ENCODE measurements at places on chromosomes 4 and X.

DNA sequence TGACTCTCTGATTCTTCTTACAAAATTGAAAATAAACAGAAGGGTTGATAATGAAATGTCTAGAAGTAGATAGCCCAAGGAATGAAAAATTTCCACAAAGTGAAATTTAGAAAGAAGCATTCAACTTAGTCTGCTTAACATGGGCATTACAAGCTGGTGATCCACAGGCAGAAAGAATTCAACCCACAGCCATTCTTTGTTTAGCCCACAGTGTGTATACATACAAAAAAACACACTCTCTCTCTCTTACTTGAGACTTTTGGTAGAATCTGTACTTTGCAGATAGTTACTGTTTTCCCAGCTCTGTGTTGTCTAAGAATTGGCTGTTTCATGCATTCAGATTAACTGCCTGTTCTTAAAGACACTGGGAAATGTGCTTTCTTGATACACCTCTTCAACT is 159.8 kb downstream of the SLC4A4 start:
- DNase-seq, result no peak

GRCh38 chrX:146238173-146238572 is 420.5 kb downstream of the SLITRK2 start:
- DNase-seq, result no peak

DNA sequence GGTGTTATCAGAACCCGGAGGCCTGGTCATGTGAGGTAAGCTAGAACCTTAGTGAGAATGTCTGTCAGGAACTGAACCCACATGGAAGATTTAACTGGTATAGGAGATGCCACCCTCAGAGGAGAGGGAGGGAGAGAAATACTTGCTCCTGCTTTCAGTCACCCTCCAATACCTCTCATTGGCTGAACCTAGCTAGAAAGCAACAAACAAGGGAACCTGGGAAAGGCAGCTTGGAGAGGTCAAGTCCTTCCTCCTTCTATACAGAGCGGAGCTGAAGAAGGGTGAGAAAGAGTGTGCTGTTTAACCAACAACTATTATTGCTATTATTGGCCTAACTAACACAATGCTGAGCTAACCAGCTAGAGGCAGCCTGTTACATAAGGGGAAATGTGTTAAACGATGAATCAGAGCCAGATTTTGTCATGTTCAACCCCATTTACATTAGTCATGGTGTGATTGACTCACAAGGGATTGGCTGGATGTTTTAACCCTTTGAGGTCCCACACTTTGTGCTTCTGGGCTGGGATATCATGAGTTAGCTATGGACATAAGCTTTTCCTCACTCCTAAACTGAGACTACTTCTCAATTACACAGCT is 96.5 kb upstream of the ESX1 start:
- DNase-seq, result peak; percentile 5

GRCh38 chr4:81724925-81725329 is 253.2 kb upstream of the RASGEF1B start:
- no peak for DNase-seq

- no peak for DNase-seq
These were observed 139.2 kb downstream of the NWD2 start for GRCh38 chr4:37383579-37384229.

- no peak for DNase-seq
These were observed 22.9 kb upstream of the TMEM255A start for GRCh38 chrX:120334151-120334550.

GRCh38 chrX:252244-252956 is 28.8 kb upstream of the PLCXD1 start:
- DNase-seq, result no peak

- no peak for DNase-seq
These were observed 51.1 kb downstream of the SPANXN3 start for GRCh38 chrX:143466130-143466529.

DNA sequence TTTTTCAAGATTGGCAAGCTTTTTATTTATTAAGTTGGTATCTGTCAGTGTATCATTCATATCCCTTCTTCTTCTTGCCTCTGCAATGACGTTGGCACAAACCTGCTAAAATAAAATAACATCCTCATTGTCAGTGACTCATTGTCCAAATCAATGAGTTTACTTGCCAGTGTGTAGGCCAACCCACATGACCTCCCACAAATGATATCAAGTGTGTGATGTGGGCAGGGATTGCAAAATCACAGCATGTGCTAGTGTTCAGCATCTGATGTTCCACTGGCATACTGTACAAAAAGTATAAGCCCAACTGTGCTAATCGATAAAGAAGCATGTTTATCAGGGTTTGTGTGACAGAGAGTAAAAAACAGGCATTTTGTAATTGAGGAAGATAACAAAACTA is 25.5 kb downstream of the GPAT3 start:
- peak; percentile 52 for DNase-seq

- DNase-seq, result no peak
These were observed 132.2 kb upstream of the KIT start for GRCh38 chr4:54525602-54526001.

- DNase-seq, result no peak
These were observed 932.6 kb downstream of the C4orf33 start for GRCh38 chr4:130028552-130028951.

DNA sequence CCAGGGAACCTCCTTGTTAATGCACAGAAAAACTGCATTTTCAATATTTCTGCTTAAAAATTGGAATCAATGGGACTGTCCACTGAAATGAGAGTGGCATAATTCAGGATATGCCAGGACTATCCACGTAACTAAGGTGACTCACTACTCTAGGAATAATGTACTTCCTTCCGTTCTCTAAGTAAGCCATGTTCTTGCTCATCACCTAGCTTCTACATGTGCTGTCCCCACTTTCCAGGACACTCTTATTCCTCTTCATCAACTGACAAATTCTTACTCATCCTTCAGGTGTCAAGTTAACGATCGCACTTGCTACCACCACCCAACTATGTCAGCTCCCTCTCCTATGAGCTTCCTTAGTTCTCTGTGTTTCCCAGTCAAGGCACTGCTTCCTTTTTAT is 342.8 kb upstream of the F9 start:
- DNase-seq, result no peak

DNA sequence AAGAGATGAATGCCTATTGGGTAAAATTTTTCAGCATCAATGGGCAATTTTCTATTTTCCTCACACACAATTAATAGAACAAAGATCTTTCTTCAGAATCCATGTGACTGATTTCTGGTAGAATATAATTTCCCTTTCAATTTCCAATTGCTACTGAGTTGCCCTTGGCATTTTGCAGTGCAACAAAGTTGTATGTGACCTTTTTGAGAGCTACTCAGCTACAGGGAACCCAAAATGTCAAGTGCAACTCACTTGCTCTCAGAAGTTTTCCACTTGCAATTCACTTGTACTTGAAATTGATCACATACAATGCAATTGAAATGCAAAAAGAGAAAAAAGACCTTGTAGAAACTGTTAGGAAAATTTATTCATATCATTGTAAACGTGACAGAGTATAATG is 245.5 kb downstream of the BANK1 start:
- no peak for DNase-seq

DNA sequence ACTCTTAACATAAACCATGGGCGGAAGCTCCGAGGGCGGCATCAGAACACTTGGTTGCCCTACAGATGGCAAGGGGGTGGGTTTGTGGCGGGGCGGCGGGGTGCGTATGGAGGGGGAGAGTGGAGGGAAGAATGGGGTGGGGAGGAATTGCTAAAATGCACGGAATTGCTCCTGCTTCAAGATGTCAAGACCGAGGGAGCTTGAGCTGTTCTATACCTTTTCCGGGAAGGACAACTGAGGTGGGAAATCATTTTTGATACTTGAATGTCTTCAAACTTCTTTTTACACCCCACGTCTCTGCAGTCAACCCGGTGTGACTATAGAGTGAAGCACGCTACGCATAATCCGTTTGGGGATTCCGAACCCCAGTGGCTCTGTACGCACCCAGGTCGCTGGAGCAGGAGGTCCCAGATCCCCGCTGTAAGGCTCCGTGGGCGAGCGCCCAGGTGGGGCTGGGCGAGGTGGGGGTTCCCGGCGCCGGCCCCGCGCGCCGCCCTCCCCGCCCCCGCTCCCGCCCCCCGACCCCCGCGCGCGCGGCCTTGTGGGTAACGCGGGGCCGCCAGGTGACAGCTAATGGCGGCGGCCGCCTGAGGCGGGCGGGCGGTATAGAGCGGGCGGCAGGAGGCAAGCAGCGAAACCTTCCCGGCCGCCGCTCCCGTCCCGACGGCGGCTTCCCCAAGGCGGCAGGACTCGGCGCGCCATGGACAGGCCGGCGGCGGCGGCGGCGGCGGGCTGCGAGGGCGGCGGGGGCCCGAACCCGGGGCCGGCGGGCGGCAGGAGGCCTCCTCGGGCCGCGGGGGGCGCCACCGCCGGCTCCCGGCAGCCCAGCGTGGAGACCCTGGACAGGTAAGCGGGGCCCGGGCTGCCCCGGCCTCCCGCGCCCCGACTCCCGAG is at the start of gene MTMR1:
TSS of gene MTMR1 (plus strand) at position 566 of the 894 bp plus-strand sequence. CDS start at position 701, 135 bp downstream.
- no peak for DNase-seq

Data from AG09319 (cell line).